NCI-H774 (cell line): ENCODE measurements at places on chromosomes 6 and 20.

GRCh38 chr6:26216886-26217713 is 129.9 kb downstream of the HFE start:
- peak; percentile 84 for DNase-seq

GRCh38 chr20:7930343-7930742 is 9.9 kb downstream of the HAO1 start:
- DNase-seq, result no peak

DNA sequence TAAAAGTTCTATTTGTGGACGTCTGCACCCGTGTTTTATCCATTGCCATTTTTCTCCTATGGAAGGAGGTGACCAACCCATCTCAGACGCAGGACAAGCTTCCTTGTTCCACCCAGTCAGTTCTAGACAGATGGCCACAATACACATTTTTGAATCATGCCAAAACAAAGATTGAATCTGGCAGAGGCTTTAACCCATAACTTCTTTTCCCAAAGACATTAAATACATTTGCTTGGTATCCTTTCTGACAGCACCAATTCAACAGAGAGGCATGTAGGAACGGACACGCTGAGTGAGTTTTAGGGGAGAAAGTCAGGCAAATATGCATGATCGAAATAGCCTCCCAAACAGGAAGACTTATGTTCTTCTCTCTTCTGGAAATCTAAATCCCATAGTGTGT is 552.7 kb upstream of the AGPAT4 start:
- no peak for DNase-seq

DNA sequence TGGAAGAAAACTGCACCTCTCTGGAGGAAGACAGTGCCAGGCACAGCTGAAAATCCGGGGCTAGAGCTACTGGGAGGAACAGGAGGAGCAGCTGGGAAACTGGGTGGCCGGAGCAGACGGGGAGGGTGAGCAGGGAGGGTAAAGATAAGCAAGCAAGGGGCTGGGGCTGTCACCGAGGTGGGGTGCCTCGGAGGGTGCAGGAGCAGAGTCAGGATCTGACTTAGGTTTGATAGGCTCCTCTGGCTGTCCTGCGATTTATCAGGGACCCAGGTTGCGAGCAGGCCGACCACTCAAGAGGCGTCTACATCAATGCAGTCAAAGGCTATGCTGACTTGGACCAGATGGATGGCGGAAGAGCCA is 12.3 kb downstream of the TSHZ2 start:
- no peak for DNase-seq

- peak; percentile 70 for DNase-seq
These were observed 896 bp upstream of the RNASET2 start for GRCh38 chr6:166957087-166957804.

- DNase-seq, result no peak
These were observed 28.9 kb downstream of the STX11 start for GRCh38 chr6:144179237-144179636.
